Stimulated activated CD8-positive, alpha-beta memory T cell treated with anti-CD3 and anti-CD28 coated beads, Interleukin-15, amount 100 ng/mL, for 48 hours (primary cell): ENCODE measurements at places on chromosomes 6 and 20.

- no peak for DNase-seq
Measured at GRCh38 chr6:28726569-28727309, 197.0 kb downstream of the TRIM27 start.

GRCh38 chr6:34284563-34285447 is 36.0 kb upstream of the SMIM29 start:
- DNase-seq: no peak

- no peak for DNase-seq
Measured at GRCh38 chr6:166318227-166318626, 10.0 kb upstream of the PRR18 start.

GRCh38 chr6:28525496-28526039 is at the start of gene GPX5:
Gene GPX5 (plus strand): TSS chr6:28525881. CDS start chr6:28526014, 133 bp downstream.
- DNase-seq: no peak

DNA sequence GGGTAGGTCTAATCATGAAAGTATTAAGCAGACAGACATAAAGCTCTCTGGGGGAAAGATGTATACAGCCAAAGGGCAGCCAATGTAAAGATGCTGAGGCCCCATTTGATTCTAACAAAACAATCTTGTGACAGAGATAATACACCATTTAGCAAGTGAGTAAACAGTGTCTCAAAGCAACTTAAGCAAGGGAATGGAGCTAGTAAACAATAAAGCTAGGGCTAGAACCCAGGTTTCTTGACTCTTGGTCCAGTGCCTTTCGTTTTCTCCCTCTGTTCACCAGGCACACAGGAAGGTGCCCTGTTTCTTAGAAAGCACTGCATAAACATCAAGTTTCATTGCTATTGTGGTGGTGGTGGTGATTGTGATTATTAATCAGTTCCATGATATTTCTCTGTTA is 5.1 kb downstream of the ELOVL2 start:
- no peak for DNase-seq

- no peak for DNase-seq
Measured at GRCh38 chr6:53750052-53750650, 44.7 kb upstream of the LRRC1 start.

- DNase-seq: no peak
Measured at GRCh38 chr6:30875244-30876038, 8.9 kb upstream of the DDR1 start.

- no peak for DNase-seq
Measured at GRCh38 chr6:123616942-123617341, 19.8 kb downstream of the TRDN start.

GRCh38 chr6:137409266-137409777 is 84.9 kb downstream of the OLIG3 start:
- no peak for DNase-seq

GRCh38 chr6:116662202-116662601 is 6.4 kb downstream of the ZUP1 start:
- DNase-seq: no peak

GRCh38 chr20:44135417-44136204 is 51.4 kb downstream of the JPH2 start:
- DNase-seq: no peak

DNA sequence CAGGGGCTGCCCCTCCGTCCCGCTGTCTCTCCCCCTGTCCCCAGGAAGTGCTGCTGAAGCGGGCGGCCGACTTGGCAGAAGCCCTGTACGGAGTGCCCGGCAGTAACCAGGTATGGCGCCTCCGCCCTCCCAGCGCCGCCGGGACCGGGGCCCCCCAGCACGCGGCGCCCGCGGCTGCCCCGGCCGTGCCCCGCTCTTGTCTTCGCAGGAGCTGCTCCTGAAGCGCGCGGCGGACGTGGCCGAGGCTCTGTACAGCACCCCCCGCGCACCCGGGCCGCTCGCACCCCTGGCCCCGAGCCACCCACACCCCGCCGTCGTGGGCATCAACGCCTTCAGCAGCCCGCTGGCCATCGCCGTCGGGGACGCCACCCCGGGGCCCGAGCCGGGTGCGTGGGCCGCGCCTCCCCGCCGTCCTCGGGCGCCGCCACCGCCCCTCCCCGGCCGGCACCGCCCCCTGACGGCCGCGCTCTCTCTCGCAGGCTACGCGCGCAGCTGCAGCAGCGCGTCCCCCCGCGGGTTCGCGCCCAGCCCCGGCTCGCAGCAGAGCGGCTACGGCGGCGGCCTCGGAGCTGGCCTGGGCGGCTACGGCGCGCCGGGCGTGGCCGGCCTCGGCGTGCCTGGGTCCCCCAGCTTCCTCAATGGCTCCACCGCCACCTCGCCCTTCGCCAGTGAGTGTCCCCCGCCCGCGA is 48.4 kb downstream of the CPXM1 start:
- peak; percentile 40 for DNase-seq

- DNase-seq: no peak
Measured at GRCh38 chr6:137625100-137625661, 131.0 kb upstream of the OLIG3 start.
